ENCODE measurements at places on chromosomes 2 and 18.

DNA sequence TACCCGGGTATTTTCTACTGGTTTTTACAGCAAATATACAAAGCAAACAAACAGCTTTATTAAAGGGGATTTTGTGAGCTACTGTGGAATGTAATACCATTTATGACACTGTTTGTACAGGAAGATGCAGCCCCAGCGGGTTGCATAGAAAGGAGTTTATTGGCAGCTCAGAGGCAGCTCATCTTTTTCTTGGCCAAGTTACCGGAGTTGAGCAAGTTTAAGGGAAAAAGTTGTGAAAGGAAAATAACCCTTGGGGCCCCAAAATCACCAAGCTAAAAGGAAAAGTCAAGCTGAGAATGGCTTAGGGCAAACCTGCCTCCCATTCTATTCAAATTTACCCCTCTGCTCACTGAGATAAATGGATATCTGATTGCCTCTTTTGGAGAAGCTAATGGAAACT, 60.8 kb downstream of the MOB4 start:
- DNase-seq: no peak
- H3K27ac ChIP-seq: no peak overlapping the region
- H3K36me3 ChIP-seq: peaks cover 17% of the 10 kb centered on the region
- H3K4me1 ChIP-seq: no peaks in the 10 kb centered on the region
- H3K4me3 ChIP-seq: no peak overlapping the region
- H3K27me3 ChIP-seq: no peaks in the 10 kb centered on the region

- no peak overlapping the region for H3K4me3 ChIP-seq
- no peak for DNase-seq
- no peak overlapping the region for H3K27ac ChIP-seq
Measured at GRCh38 chr2:119319593-119319992, 47.0 kb downstream of the C2orf76 start.

- no peak overlapping the region for H3K27ac ChIP-seq
- H3K4me1 ChIP-seq: no peaks in the 10 kb centered on the region
- no peaks in the 10 kb centered on the region for H3K27me3 ChIP-seq
- no peak overlapping the region for H3K4me3 ChIP-seq
- H3K36me3 ChIP-seq: no peaks in the 10 kb centered on the region
Measured at GRCh38 chr2:5373200-5373599, 319.0 kb upstream of the SOX11 start.

DNA sequence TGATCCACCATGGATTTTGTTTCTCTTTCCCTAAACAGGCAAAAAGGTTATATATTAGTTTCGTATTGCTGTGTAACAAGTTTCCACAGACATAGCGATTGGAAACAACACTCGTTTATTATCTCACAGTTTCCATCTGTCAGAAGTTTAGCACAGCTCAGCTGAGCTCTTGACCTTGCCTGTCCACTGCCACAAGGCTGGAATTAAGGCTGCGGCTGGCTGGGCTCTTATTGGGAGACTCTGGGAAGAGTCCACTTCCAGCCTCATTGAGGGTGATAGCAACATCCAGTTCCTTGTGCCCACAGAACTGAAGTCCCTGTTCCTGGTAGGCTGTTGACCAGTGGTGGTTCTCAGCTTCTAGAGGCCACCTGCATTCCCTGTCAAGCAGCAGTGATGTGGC, 120.4 kb downstream of the TPGS2 start:
- no peak for DNase-seq
- peaks cover 3% of the 10 kb centered on the region for H3K27me3 ChIP-seq
- H3K36me3 ChIP-seq: no peaks in the 10 kb centered on the region
- H3K4me3 ChIP-seq: no peak overlapping the region
- H3K4me1 ChIP-seq: no peaks in the 10 kb centered on the region

- H3K27ac ChIP-seq: no peak overlapping the region
- peaks cover 21% of the 10 kb centered on the region for H3K27me3 ChIP-seq
- DNase-seq: no peak
- H3K4me1 ChIP-seq: no peaks in the 10 kb centered on the region
- no peak overlapping the region for H3K4me3 ChIP-seq
- no peaks in the 10 kb centered on the region for H3K36me3 ChIP-seq
Measured at GRCh38 chr18:22778996-22779395, 154.1 kb upstream of the RBBP8 start.

DNA sequence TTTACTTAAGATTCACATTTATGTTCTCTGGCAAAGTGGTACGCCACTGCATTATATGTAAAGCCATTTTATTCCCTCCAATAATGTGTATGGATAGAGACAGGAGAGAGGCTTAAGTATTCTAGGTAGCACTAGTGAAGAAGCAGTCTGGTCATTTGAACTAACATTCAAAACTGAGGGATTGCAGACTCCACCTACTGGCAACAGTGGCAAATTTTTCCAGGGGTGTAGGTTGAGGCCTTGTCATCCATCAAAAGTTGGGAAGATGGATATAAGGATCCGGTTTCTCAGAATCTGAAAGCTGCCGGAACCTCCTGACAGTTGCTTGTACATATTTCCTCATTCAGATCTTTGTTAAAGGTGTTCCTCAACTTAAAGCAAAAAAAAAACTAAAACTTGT, 465.5 kb upstream of the FSHR start:
- H3K36me3 ChIP-seq: no peaks in the 10 kb centered on the region
- no peak overlapping the region for H3K27ac ChIP-seq
- DNase-seq: no peak
- H3K4me1 ChIP-seq: no peaks in the 10 kb centered on the region

- no peaks in the 10 kb centered on the region for H3K36me3 ChIP-seq
- no peak overlapping the region for H3K27ac ChIP-seq
- DNase-seq: no peak
- peaks cover 4% of the 10 kb centered on the region for H3K27me3 ChIP-seq
- H3K4me3 ChIP-seq: no peak overlapping the region
Measured at GRCh38 chr2:113078350-113078839, 10.6 kb downstream of the IL1F10 start.

DNA sequence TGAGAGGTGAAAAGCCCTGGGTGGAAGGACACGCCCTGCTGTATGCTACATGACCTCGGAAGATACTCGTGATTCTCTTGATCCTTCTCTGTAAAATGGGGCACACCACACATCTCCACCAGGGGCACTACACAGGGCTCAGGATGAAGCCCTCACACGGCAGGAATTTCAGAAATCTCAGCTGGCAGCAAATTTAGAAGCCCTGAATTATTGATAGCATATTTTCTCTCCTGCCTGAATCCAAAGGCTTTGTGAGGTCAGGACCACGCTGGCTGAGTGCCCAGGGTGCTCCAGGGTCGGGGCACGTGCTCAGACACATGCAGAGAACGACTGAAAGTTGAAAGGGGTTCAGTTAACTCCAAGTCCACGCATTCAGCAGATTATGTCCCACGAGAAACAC, 42.1 kb upstream of the GALR1 start:
- peak overlapping the region; percentile 28 for H3K4me3 ChIP-seq
- H3K36me3 ChIP-seq: peaks cover 4% of the 10 kb centered on the region
- H3K27me3 ChIP-seq: no peaks in the 10 kb centered on the region
- no peak overlapping the region for H3K27ac ChIP-seq
- no peak for DNase-seq

- H3K27me3 ChIP-seq: peaks cover 5% of the 10 kb centered on the region
- H3K4me1 ChIP-seq: no peaks in the 10 kb centered on the region
- no peaks in the 10 kb centered on the region for H3K36me3 ChIP-seq
- no peak overlapping the region for H3K27ac ChIP-seq
- no peak for DNase-seq
Measured at GRCh38 chr2:149513461-149513860, 74.1 kb downstream of the MMADHC start.

- no peaks in the 10 kb centered on the region for H3K4me1 ChIP-seq
- peaks cover 5% of the 10 kb centered on the region for H3K27me3 ChIP-seq
- no peak overlapping the region for H3K27ac ChIP-seq
- H3K36me3 ChIP-seq: no peaks in the 10 kb centered on the region
Measured at GRCh38 chr2:165678882-165679281, 115.2 kb downstream of the GALNT3 start.

GRCh38 chr18:59032308-59032707, 107.4 kb upstream of the SEC11C start:
- no peaks in the 10 kb centered on the region for H3K4me1 ChIP-seq
- H3K4me3 ChIP-seq: no peak overlapping the region
- no peak for DNase-seq
- H3K27me3 ChIP-seq: peaks cover 2% of the 10 kb centered on the region
- H3K27ac ChIP-seq: no peak overlapping the region

DNA sequence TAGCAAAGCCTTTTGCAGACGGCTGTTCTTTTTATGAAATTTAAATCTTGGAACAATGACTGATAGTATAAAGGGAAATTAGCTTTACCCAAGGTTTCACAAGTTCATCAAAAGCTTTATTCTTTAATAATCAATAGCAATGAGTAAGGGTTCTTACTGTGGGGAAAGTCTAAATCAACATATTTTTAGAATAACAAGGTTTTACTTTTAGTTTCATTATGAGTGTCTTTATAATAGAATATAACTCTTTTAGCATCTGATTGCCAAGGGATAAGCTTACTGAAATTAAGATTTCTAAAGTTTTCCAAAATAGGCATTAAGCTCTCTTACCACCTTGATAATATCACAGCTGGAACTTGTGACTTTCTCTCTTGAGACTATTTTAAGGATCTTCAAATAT, 1489.7 kb downstream of the LRP1B start:
- no peaks in the 10 kb centered on the region for H3K4me1 ChIP-seq
- H3K4me3 ChIP-seq: no peak overlapping the region
- no peak overlapping the region for H3K27ac ChIP-seq
- no peaks in the 10 kb centered on the region for H3K36me3 ChIP-seq
- DNase-seq: no peak

DNA sequence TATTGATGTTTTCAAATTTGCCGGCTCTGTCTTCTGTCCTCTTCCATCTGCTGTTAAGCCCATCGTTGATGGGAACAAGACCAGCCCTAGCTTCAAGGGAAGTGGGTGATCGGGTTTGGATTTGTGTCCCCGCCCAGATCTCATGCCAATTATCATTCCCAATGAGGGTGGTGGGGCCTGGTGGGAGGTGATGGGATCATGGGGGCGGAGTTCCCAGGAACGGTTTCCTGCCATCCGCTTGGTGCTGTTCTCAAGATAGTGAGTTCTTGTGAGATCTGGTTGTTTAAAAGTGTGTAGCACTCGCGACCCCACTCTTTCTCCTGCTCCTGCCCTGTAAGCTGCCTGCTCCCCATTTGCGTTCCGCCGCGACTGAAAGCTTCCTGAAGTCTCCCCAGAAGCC, 9.5 kb downstream of the ASB18 start:
- H3K27ac ChIP-seq: no peak overlapping the region
- no peak overlapping the region for H3K4me3 ChIP-seq
- H3K4me1 ChIP-seq: no peaks in the 10 kb centered on the region

DNA sequence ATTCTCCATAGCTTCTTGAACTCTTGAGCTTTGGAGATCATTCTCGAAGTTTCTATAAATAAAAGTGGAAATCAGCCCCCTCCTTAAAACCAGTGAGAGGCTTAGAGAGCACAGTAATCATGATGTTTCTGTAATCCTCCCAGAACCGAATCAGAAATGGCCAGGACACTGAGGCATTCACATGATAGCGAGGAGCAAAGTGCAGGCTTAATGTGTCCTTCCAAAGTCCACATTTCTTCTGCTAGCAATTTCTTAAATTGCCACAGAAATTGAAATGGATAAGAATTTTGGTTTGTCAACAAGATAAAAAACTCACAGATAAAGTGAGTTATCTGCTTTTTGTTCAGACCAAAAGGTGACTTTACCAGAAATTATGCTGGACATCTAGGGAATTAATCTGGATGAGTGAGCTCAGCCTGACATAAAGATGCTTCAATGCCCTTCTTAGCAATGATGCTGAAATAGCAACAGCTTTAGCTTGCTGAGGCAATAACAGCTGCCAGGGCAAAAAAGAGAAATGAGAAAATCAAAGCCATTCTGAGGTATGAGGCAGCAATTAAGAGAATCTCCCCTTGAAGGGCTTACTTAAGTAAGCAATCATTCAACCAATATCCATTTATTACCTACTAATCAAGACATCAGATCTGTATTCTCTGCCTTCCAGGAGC, 82.4 kb upstream of the PHLPP1 start:
- H3K4me1 ChIP-seq: peaks cover 8% of the 10 kb centered on the region
- no peak for DNase-seq
- H3K4me3 ChIP-seq: no peak overlapping the region
- no peaks in the 10 kb centered on the region for H3K36me3 ChIP-seq
- no peak overlapping the region for H3K27ac ChIP-seq
- H3K27me3 ChIP-seq: peaks cover 4% of the 10 kb centered on the region

DNA sequence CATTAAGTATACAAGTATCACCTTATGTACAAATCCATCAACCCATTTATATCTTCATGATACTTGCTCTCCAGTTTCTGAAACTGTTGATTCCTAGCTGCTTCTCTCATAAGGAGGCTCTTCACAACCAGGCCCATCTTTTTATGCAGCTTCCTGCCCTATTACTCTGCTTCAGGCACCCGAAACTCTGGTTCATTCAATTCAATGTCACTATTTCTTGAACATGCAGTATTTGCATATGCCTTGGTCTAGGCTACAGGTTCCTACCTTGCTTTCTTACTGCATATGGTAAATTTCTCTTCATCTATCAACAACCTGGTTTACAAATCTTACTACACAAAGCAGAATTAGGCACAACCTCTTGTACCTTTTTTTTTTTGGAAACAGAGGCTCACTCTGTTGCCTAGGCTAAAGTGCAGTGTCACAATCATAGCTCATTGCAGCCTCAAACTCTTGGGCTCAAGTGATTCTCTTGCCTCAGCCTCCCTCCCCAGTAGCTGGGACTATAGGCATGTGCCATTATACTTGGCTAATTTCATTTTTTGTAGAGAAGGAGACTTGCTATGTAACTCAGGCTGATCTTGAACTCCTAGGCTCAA, 2.7 kb upstream of the CDKL4 start:
- no peak overlapping the region for H3K27ac ChIP-seq
- no peaks in the 10 kb centered on the region for H3K27me3 ChIP-seq
- DNase-seq: no peak
- peaks cover 15% of the 10 kb centered on the region for H3K36me3 ChIP-seq

- H3K4me1 ChIP-seq: no peaks in the 10 kb centered on the region
- DNase-seq: no peak
- H3K36me3 ChIP-seq: no peaks in the 10 kb centered on the region
- H3K4me3 ChIP-seq: no peak overlapping the region
- no peak overlapping the region for H3K27ac ChIP-seq
- peaks cover 5% of the 10 kb centered on the region for H3K27me3 ChIP-seq
Measured at GRCh38 chr2:118372886-118373830, 284.9 kb downstream of the INSIG2 start.

GRCh38 chr2:167127135-167127534, 238.9 kb downstream of the XIRP2 start:
- no peak overlapping the region for H3K27ac ChIP-seq
- H3K4me3 ChIP-seq: no peak overlapping the region
- no peaks in the 10 kb centered on the region for H3K36me3 ChIP-seq
- no peaks in the 10 kb centered on the region for H3K4me1 ChIP-seq
- no peak for DNase-seq
- no peaks in the 10 kb centered on the region for H3K27me3 ChIP-seq

GRCh38 chr18:61619783-61620182, 273.0 kb downstream of the RNF152 start:
- peaks cover 3% of the 10 kb centered on the region for H3K27me3 ChIP-seq
- no peaks in the 10 kb centered on the region for H3K36me3 ChIP-seq
- no peak for DNase-seq
- no peaks in the 10 kb centered on the region for H3K4me1 ChIP-seq
- no peak overlapping the region for H3K27ac ChIP-seq

GRCh38 chr2:192499476-192499875, 304.7 kb upstream of the TMEFF2 start:
- H3K27me3 ChIP-seq: no peaks in the 10 kb centered on the region
- H3K27ac ChIP-seq: no peak overlapping the region
- no peak overlapping the region for H3K4me3 ChIP-seq
- DNase-seq: no peak
- H3K36me3 ChIP-seq: no peaks in the 10 kb centered on the region
- H3K4me1 ChIP-seq: peaks cover 11% of the 10 kb centered on the region

- H3K4me1 ChIP-seq: no peaks in the 10 kb centered on the region
- peak overlapping the region; percentile 58 for H3K4me3 ChIP-seq
- peaks cover 62% of the 10 kb centered on the region for H3K27me3 ChIP-seq
- no peaks in the 10 kb centered on the region for H3K36me3 ChIP-seq
Measured at GRCh38 chr2:234953116-234954031, 1.6 kb downstream of the SH3BP4 start.
